Iris pigment epithelial cell (primary cell): ENCODE measurements at places on chromosomes 7 and 10.
A peak's percentile ranks its signal among the peaks of the same experiment; 100 is the strongest.

DNA sequence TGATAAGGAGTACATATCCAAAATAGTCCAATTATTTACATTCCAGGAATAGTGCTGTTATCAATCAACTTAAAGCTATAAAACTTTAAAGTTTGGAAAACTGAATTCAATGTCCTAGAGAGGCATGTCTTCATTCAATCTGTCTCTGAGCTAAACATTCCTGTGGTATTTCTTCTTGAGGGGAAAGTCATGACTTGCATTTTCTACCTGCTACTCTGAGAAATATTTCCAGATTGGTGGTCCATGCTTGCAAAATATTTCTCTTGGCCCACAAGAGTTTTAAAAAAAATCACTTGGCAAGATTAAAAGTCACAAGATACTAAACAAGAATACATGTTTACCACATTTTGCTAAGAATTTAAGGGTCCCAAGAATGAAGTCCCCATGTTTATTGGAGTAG lies 63.6 kb upstream of the HGF start:
- DNase-seq: peak; percentile 82

DNA sequence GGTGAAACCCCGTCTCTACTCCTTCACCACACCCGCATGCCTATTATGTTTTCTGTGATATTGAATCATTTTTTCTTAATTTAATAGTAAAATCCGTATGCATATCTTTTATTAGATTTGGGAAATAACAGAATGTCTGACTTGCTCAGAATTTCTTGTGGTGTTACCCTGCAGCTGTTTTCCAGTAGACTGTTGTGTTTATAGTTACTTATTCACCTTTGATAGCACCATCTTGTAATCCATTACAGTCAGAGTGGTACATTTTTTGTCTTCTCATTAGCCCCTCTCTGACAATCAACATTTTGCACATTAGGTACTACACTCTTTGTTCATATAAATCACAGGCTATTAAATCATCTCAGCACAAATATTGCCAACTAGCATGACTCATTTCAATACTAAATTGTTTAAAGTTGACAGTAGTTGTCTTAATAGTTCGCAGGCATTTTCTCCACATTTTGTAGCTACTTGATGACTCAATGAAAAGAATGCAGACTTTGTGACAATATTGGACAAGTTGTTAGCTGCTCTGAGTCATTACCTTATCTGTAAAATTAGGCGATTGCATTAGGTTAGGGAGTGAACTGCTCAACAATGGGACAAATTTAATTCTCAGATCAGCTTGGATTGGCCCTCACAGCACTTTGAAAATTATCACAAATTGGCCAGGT lies 17.8 kb upstream of the SLC16A12 start:
- peak; percentile 97 for DNase-seq

DNA sequence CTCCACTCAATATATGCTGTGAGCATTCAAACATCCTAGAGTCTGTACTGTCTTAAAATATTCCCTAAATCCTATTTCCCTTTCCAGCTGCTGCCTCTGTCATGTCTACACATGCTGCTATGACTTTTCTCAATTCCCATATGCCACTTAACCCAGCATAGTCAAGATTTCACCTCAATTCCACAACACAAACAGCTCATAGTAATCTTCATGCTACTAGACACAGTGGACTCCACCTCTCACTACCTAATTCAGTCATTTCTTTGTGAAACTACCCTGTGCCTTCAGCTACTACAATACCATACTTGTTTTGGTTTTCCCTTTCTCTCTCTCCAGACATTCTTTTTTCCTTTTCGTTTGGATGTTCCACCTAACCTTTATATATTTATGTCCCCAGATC lies 45.5 kb downstream of the GSAP start:
- no peak for DNase-seq

GRCh38 chr7:93359520-93360198 lies 127.5 kb downstream of the VPS50 start:
- no peak for DNase-seq

DNA sequence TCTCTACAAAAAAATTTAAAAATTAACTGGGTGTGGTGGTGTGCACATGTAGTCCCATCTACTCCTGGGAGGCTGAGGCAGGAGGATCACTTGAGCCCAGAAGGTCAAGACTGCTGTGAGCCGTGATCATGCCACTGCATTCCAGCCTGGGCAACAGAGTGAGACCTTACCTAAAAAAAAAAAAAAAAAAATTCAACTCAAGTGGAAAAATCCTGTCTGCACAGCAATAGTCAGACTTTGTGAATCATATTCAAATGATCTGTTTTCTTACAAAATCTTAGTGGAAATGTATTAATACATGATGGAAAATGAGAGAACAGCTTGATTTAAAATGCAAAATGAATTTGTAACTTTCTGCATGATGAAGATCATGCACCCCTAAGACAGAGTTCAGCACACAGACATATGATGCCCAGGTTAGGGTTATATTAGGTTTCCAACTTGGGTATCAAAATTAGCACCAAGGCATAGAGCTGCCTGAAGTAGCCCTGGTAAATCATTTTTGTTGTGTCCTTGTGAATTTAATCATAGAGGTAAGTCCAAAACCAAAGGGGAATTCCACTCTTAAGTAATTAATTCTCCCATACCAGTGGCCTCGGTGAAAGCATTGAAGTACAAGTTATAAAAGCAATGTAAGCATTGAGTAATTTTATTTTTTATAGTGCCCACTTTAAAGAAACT lies 93.8 kb downstream of the ADD3 start:
- DNase-seq: no peak

DNA sequence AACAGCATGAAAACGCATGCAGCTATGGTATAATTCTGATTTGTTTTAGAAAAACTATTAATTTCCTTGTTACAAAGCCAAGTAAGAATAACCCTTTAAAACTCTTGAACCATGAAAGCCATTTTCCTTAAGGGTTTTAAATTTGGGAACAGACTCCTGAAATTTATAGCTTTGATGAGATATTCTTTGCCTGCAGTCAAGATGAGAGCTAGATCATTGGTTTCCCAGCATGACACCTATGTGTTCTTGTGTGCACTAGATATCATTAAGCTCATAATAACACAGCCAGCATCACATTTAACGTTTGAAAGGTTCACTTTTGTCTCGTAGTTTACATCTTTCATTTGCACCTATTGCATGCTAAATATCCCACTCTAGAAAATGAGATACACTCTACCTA lies 202.2 kb downstream of the PHF14 start:
- no peak for DNase-seq

- DNase-seq: peak; percentile 79
These were observed 31.7 kb downstream of the GRIFIN start for GRCh38 chr7:2444476-2444875.

GRCh38 chr10:44047361-44047760 lies 337.5 kb downstream of the CXCL12 start:
- no peak for DNase-seq

GRCh38 chr7:78299088-78299487 lies 500.5 kb downstream of the PHTF2 start:
- no peak for DNase-seq

GRCh38 chr7:158676171-158676840 lies 28.3 kb downstream of the NCAPG2 start:
- peak; percentile 79 for DNase-seq

DNA sequence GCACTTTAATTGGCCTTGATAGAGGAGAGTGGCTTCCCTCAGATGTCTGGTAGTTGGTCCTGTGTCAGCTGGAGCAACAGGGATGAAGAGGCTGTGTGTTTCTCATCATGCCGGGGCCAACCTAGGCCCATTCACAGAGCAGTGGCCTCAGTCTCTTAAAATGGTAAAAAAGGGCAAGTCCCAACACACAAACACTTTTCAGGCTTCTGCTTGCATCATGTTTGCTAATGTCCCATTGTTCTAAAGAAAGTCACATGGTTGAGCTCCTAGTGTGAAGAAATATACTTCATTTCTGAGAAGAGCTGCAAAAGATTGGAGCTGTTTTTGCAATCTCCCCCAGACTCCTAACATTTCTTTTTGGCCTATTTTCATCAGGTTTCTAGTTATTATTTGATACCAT lies 40.6 kb upstream of the RBAK start:
- DNase-seq: no peak

GRCh38 chr10:97222326-97222961 lies 36.7 kb upstream of the SLIT1 start:
- no peak for DNase-seq

- DNase-seq: no peak
These were observed 117.6 kb upstream of the PDLIM1 start for GRCh38 chr10:95408148-95408960.

GRCh38 chr10:80410578-80411145 lies 2.3 kb downstream of the PRXL2A start:
- DNase-seq: no peak

- DNase-seq: no peak
These were observed 92.4 kb downstream of the CXCL12 start for GRCh38 chr10:44292390-44293002.

DNA sequence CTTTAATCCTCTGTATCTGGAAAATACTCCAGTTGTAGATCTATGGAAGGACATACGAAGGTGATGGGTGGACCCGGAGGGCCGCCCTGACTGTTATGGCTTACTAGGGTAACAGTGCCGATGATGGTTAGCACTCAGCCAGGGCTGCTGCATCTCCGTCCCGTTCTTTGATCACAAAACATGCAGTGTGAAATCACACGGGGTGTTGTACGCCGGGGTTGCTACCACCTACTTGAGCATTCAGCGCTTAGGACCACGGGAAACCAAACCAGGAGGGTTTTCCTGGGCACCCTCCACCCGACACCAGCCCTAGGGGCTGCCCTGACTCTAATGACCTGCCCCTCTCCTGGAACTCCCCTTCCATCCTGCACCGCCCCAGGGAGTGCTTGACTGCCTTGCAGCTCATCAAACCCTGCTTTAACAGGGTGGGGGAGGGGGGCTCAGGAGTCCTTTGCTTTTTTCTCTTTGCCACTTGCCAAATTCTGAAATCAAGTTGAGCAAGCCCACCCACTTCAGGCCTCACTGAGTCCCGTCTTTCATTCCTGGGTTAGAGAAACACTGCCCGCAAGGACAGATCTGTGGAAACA lies 20.4 kb downstream of the ZNF775 start:
- DNase-seq: no peak

DNA sequence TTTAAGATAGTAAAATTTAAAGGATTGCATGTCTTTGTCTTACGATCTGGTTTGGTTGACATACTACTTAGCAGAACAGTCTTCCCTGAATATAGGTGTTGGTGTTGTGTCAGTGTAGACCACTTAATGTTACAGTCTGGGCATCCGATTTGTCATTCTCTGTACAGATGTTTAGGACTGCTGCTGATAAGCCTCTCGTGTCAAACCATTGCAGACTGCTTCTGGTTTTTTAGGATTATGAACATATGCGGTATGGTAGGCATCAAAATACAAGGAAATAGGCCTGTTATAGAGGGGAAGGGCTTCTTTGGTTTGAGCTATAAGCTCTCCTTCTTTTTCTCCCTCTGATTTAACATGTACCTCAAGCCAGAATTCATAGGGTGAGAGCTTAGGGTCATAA lies 7.4 kb downstream of the CYP3A43 start:
- no peak for DNase-seq
